Activated CD4-positive, alpha-beta memory T cell treated with anti-CD3 and anti-CD28 coated beads, Interleukin-2, amount 10 ng/mL, durations not matched to agents 7 days and 5 days (primary cell): ENCODE measurements at places on chromosomes 16 and 17. TPM values are rescaled to one million over a fixed set of nuclear protein-coding genes. Genes with fewer than 3 reads are reported as not detected.

DNA sequence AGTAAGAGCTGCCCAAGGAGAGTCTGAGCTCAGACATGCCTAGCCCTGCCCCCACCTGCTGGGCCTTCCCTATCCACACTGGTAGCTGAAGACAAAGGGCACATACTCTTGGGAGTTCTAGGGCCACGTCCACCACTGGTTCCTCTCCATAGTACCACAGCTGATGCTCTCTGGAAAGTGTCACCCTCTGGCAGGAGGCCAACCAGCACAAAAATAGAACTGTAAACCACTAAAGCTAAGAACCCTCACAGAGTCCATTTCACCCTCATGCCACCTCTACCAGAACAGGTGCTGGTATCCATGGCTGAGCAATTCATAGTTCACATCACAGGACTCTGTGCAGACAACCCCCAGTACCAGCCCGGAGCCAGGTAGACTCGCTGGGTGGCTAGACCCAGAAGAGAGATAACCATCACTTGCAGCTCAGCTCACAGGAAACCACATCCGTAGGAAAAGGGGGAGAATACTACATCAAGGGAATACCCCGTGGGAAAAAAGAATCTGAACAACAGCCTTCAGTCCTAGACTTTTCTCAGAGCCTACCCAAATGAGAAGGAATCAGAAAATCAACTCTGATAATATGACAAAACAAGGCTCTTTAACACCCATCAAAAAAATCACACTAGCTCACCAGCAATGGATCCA lies 115.3 kb downstream of the CEP112 start:
- H3K4me1 ChIP-seq, result peaks cover 4% of the 10 kb centered on the region
- no peaks in the 10 kb centered on the region for H3K27me3 ChIP-seq
- no peak for DNase-seq
- no peak overlapping the region for H3K4me3 ChIP-seq

DNA sequence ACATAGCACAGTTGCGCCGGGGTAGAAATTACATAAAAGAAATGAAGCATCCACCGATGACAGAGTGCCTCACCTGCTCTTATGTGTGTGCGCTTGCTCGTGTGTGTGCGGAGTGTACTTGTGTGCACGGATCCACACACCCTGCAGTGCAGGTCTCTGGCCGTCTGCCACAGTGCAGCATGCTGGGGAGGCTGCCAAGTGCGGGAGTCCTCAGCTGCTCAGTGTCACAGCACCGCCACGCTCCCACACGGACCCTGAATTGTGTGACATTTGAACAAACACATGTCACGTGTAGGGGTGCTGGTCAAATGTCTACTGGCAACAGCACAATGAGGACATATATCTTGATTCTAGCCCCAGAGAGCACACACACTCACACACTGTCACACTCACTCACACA lies 243.0 kb upstream of the MYOCD start:
- no peak overlapping the region for H3K27ac ChIP-seq

DNA sequence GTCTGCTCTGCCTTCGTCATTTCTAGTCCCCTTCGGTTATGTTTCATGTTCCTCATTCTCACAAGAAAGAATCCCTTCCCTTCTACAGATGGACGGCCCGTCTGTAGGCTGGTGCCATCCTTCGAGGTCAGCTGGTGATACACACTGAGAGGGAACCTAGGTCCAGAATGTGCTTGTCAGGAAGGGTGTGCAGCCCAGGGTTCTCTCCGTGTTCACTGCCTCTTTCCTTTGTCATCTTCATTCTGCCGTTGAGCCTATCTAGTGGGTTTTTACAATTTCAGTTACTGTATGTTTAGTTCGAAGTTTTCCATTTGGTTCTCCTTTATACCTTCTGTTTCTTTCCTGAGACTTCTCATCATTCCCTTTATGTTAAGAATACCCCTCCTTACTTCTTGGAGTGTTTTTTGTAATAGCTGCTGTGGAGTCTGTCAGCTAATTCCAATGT lies 18.9 kb downstream of the KIAA0513 start:
- no peak overlapping the region for H3K27ac ChIP-seq
- no peaks in the 10 kb centered on the region for H3K4me1 ChIP-seq
- no peak overlapping the region for H3K4me3 ChIP-seq
- peaks cover 4% of the 10 kb centered on the region for H3K27me3 ChIP-seq

GRCh38 chr17:51540151-51540550 lies 279.8 kb downstream of the UTP18 start:
- no peak for DNase-seq
- H3K4me3 ChIP-seq, result no peak overlapping the region
- peaks cover 3% of the 10 kb centered on the region for H3K27me3 ChIP-seq
- no peak overlapping the region for H3K27ac ChIP-seq

DNA sequence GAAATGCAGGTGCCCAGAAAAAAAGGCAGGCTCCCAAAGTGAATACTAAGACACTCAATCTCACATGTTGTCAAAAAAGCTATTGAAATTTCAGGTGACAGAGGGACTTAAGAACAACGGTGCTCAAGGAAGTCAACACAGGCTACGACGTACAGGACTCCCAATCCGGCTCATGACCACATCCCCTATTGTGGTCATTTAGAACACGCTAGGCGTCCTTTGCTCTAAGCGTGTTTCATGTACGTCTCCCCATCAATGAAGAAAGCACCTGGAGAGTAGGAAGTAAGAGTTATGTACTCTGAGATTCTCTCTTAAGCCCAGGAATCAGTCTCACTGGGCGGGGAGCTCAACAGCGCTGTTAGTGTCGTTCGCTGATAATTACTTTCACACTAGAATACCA lies 94.1 kb downstream of the MRM3 start:
- H3K4me3 ChIP-seq, result no peak overlapping the region
- H3K4me1 ChIP-seq, result peaks cover 12% of the 10 kb centered on the region
- no peaks in the 10 kb centered on the region for H3K36me3 ChIP-seq
- peaks cover 19% of the 10 kb centered on the region for H3K27me3 ChIP-seq

DNA sequence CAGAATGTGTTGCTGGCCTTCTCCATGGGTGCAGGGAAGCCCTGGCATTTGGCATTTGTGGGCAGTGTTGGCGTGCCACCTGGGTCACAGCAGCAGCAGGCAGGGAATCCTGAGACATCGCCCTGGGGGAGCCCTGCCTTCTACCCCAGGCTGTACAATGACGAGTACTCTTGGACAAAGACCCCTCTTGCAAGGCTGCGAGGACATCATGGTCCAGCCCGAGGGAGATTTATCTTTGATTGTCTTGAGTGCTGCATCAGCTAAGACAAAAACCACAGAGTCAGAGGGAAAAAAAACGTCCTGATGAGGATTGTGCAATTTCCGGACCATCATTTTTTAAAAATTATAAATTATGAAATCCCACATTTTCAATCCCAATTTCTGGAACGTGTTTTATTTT lies 3.7 kb downstream of the CRISPLD2 start:
- peaks cover 38% of the 10 kb centered on the region for H3K27me3 ChIP-seq
- H3K27ac ChIP-seq, result no peak overlapping the region
- H3K4me3 ChIP-seq, result no peak overlapping the region

DNA sequence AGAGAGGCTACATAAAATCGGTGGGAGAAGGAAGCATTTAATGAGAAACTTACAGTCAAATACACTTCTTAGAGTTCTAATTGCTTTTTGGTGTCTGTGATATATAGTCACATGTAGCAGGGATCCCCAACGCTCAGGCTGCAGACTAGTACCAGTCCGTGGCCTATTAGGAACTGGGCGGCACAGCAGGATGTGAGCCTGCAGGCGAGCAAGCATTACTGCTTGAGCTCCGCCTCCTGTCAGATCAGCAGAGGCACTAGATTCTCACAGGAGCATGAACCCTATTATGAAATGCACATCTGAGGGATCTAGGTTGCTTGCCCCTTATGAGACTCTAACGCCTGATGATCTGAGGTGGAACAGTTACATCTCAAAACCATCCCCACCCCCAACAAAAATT lies 158.5 kb downstream of the TANC2 start:
- H3K36me3 ChIP-seq, result no peaks in the 10 kb centered on the region
- no peaks in the 10 kb centered on the region for H3K27me3 ChIP-seq
- H3K4me3 ChIP-seq, result no peak overlapping the region
- no peaks in the 10 kb centered on the region for H3K4me1 ChIP-seq
- no peak for DNase-seq

DNA sequence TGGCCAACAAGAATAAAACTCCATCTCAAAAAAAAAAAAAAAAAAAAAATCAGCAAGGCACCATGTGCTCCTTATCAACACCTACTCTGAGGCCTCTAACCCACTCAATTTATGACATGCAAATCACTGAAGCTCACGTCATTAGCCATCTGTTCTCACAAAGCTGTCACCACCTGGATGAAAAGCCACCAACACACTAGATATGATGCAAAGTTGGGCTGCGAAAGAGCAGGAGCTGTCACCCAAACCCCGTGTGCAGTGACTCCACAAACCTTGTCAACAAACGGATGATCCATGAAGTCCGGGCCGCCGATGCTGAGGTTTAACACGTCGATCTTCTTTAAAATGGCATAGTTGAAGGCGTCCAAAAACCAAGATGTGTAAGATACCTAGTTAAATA lies 25.3 kb downstream of the MBTPS1 start:
- H3K4me1 ChIP-seq, result peaks cover 31% of the 10 kb centered on the region
- peaks cover 65% of the 10 kb centered on the region for H3K36me3 ChIP-seq
- no peaks in the 10 kb centered on the region for H3K27me3 ChIP-seq
- DNase-seq, result no peak
- no peak overlapping the region for H3K27ac ChIP-seq

- H3K4me3 ChIP-seq, result no peak overlapping the region
- no peaks in the 10 kb centered on the region for H3K36me3 ChIP-seq
- no peaks in the 10 kb centered on the region for H3K27me3 ChIP-seq
- H3K4me1 ChIP-seq, result peaks cover 13% of the 10 kb centered on the region
- no peak overlapping the region for H3K27ac ChIP-seq
These were observed 17.8 kb upstream of the PITPNM3 start for GRCh38 chr17:6573982-6574686.

GRCh38 chr17:64074704-64075426 lies 54.4 kb upstream of the ICAM2 start:
- DNase-seq, result no peak
- H3K27me3 ChIP-seq, result no peaks in the 10 kb centered on the region
- H3K27ac ChIP-seq, result no peak overlapping the region
- no peak overlapping the region for H3K4me3 ChIP-seq
- H3K4me1 ChIP-seq, result peaks cover 30% of the 10 kb centered on the region
- H3K36me3 ChIP-seq, result peaks cover 90% of the 10 kb centered on the region

DNA sequence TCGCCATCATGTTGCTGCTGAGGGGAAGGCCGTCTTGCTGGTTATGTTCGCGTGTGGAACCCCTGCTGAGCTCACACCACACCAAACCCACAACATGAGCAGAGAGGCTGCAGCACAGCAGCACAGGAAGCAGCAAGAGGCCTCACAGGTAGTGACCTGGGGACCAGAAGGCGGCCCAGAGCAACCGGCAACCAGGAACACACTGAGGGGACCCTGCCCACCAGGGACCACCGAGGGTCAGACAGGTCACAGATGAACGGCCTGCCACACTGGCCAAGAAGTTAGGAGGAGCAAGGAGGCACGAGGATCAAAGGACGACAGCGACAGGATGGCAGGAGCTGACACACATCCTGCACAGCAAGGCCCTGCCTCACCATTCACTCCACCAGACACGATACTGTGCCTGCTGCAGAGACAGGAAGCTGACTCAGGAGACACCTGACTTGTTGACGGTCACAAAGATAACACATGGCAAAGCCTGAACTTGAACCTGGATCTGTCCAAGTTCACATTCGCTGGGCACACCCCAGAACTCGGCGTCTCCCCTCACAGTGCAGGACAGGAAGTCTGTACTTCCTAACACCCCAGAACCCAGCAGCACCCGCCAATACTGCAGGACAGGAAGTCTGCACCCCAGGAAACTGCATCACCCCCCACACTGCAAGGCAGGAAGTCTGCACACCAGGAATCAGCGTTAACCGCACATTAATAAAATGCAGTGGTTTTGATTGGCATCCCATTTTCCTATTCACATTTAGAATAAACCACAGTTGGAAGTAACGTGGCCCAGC lies 98.5 kb downstream of the ZNF778 start:
- peaks cover 95% of the 10 kb centered on the region for H3K4me1 ChIP-seq
- peaks cover 63% of the 10 kb centered on the region for H3K36me3 ChIP-seq
- H3K27ac ChIP-seq, result peak overlapping the region; percentile 99
- no peaks in the 10 kb centered on the region for H3K27me3 ChIP-seq
- H3K4me3 ChIP-seq, result peak overlapping the region; percentile 70

GRCh38 chr16:3328643-3329042 lies 23.3 kb downstream of the ZNF75A start:
- H3K27ac ChIP-seq, result no peak overlapping the region
- no peaks in the 10 kb centered on the region for H3K4me1 ChIP-seq
- no peaks in the 10 kb centered on the region for H3K36me3 ChIP-seq
- no peak for DNase-seq
- H3K4me3 ChIP-seq, result no peak overlapping the region

DNA sequence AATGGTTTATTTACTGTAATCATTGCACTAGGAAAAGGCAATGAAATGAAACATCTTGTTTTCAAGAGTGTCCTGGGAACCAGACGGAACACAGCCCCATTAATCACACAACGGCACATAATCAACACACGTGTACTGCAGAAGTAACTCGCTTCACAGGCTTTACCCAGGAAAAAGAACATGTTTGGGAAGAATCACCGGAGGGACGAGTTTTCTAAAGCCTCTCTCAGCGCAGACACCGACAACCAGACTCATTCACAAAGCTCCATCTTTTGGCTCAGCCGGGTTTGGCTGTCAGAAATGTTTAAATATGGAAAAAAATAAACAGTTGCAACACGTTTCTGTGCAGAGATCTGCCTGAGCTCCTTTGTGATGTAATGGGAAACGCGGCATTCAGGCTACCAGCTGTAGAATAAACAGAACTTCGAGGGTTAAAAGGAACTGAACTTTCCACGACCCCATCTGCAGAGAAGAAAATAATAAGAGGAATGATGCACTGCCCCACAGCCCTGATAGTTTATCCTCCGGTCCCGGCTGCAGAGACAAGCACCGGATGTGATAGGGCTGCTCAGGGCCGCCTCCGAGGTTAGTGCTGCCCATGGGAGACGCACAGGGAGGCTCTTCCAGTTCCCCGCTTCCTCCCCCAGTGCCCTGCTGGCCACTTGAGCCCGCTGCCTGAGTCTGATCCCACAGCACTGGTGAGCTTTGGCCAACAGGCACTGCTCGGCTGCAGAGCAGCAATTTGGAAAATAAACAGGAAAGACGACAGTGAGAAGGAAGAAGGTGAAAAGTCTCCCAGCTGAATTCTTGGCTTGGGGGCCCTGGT lies 119.8 kb downstream of the HIC1 start:
- no peaks in the 10 kb centered on the region for H3K27me3 ChIP-seq
- DNase-seq, result no peak
- H3K4me3 ChIP-seq, result no peak overlapping the region
- peaks cover 27% of the 10 kb centered on the region for H3K4me1 ChIP-seq
- peaks cover 33% of the 10 kb centered on the region for H3K36me3 ChIP-seq

The CACNG1 gene
- total RNA-seq, result not detected

The FZD2 gene
- total RNA-seq, result 0.10 TPM

The SYT17 gene
- total RNA-seq, result not detected

The CEP112 gene
- total RNA-seq, result 4.6 TPM

The CDC6 gene
- total RNA-seq, result 67.5 TPM

The SCGB1C2 gene
- not detected for total RNA-seq

The FBXW10B gene
- 0.35 TPM for total RNA-seq

The MYOCD gene
- total RNA-seq, result not detected

The CDRT15L2 gene
- total RNA-seq, result not detected

The LRRC75A gene
- total RNA-seq, result 1.2 TPM

The IGF2BP1 gene
- total RNA-seq, result not detected

The CD300LF gene
- total RNA-seq, result not detected

The LGALS9B gene
- total RNA-seq, result not detected

The AGRP gene
- not detected for total RNA-seq
